MM.1S (cell line): ENCODE measurements at places on chromosomes 12 and 14.

DNA sequence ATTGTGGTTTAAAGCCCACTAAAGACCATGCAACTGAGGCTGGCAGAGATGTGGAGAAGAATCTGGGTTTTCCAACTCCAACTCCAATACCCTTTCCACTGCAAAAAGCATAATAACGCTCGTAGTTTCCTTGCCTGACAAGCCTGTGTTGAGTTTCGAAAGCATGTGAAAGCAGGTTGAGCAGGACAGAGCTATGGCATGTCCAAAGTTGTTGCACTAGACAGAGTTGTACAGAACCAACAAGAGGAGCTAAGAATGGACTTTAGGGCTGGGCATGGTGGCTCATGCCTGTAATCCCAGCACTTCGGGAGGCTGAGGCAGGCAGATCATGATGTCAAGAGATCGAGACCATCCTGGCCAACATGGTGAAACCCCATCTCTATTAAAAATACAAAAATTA, 572.0 kb upstream of the TBX3 start:
- no peak for DNase-seq

GRCh38 chr12:67562513-67563287, 85.8 kb upstream of the DYRK2 start:
- DNase-seq = no peak

- DNase-seq = no peak
These were observed 122.9 kb upstream of the PCED1B start for GRCh38 chr12:46956451-46957035.

GRCh38 chr14:79225815-79226214, 985.5 kb downstream of the DIO2 start:
- DNase-seq = no peak

DNA sequence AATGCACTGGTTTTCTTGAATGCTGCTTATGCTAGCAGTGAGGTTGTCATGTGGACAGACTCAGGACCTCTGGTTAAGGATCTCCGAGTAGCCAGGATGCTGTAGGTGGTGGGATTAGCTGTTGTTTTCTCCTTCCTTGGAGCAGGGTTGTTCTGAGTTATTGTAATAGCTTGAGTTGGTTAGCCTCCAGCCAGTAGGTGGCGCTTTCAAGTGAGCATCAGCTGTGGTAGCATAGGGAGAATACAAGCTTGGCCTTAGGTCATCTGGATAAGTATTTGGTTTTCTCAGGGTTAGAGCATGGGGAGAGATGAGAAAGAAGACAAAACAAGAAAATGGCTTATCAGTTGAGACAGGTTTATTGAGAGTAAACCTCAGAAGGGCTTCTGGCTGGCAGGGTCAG, 299.7 kb upstream of the FBXO33 start:
- DNase-seq = no peak

DNA sequence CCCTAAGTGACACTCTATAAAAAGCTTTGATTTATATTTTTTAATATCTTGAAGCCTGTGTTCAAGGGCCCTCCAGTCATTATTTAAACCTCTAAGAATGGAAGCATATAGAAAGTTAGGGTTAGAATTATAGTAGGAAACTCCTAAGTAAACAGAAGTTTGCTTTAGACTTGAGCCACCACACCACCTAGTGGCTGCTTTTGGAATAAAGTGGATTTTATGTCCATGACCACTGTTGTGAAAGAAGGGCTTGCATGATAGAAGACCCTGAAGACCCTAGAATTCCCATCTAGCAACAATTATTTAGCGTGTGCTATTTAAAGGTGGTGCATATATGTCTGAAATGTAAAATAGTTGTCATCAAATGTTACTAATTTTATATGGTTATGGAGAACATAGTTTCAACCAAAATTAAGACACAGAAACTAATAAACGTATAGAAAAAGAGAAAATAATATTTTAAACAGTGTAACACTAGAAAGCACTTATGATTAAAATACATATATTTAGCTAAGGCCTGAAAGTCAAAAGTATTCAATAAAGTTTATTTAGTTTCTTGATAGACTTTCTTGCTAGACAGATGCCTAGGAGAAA, 21.3 kb downstream of the LRRIQ1 start:
- DNase-seq = peak; percentile 56

DNA sequence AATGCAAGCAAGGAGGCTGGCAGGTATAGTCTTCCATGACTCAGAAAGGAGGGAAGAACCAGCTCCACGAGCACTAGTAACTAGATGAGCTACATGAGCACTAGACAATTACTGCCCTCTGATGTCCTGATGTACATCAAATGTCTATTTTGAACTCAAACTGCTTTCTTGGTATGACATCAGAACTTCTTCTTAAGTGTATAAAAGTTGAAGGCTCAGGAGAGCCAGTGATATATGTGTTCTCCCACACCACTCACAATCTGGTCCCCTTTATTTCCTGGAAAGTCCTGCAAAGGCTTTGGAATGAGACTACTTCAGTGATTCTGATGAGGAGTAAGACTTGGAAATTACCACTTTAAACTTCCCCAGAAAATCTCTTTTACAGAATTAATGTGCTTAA, 18.5 kb upstream of the DHRS7 start:
- DNase-seq = peak; percentile 31

DNA sequence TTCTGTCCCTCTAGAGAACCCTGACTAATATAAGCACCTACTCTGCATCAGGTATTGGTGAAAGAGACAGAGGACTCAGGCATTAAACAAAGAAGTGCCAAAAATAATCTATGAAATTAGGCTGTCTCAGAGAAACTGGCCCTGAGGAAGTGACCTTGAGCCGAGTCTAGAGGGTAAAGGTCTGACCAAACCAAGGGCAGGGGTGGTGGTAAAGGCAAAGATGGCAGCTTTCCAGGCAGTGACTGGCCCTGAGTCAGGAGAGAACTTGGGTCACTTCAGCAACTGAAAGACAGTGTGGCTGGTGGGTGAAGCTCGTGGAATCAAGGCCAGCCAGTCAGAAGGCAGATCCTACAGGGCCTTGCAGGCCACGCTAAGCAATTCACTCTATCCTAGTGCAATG, 30.6 kb downstream of the CDKL1 start:
- no peak for DNase-seq

DNA sequence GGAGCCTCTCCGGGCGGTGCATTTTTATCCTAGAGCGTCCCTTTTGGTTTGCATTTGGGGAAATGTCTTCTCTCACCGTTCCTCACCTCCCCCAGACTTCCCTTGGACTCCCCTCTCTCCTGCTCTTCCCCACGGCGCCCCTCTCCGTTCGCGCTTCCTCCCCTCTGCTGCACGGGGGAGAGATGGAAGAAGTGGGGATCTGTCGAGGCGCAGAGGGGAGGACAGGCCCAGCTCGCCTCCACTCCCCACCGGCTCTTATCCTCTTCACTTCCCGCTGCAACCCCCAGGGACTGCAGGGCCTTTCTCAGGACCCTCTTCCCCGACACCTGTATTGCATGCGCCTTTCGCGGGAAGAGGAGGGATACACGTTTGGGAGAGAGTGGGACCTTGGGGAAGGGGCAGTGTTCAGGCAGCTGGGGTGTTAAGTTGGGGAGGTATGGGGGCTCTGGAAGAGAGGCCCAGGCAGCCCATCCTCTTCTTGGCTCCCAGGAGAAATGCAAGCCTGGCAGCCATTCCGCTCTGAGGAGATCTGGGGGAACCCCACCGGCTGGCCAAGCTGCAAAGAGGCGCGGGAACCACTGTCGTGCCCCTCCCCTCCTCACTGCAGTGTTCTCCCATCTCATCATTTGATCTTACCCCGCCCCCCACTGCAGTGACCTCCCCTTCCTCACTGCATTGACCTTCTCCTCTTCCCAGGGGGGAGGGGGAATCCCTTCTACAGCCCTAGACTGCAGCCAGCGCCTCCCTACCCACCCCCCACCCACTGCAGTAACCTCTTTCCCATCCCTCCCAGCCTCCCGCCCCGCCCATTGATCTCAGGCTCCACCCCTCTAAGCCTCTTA, 788 bp downstream of the ENO2 start:
- DNase-seq = no peak

GRCh38 chr12:92546259-92546634, 156.5 kb upstream of the PLEKHG7 start:
- DNase-seq = no peak

GRCh38 chr14:31270196-31270772, 62.7 kb upstream of the HECTD1 start:
- peak; percentile 10 for DNase-seq

- DNase-seq = no peak
These were observed 18.0 kb downstream of the ACACB start for GRCh38 chr12:109134186-109134917.

- DNase-seq = no peak
These were observed 95.0 kb upstream of the CCND2 start for GRCh38 chr12:4178424-4179170.

DNA sequence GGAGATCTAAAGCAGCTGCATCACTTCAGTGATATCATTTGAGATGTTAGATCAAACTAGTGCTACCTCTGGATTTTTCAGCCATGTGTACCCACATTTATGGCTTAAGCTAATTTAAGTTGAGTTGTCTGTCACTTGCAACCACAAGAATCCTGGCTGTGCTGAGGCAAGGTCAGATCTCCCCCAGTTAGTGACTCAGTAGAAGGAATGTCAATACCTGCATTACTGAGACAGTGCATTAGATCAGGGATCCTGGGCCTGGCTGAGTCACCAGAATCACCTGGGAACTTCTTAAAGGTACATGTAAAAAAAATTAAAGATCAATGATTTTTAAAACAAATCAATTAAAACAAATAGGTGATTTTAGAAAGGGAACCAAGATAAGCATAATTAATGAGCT, 84.6 kb upstream of the GRIN2B start:
- DNase-seq = no peak

DNA sequence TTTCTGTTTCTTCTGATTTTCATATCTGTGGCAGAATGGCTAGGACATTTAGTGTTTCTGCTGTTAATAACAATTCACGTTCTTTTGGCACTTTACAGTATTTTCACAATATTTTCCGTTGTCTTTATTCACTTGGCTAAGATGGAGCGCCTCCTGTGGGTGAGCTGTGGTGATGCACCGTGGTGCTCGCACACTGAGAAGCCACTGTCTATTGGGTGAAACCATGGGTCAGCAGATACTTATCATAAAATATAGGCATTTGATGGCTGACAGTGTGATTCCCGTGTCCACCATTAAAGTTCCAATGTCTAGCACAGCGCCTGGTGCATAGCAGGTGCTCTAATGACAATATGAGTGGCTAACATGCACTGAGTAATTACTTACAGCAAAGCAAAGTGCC, 141.8 kb downstream of the VRK1 start:
- DNase-seq = no peak

DNA sequence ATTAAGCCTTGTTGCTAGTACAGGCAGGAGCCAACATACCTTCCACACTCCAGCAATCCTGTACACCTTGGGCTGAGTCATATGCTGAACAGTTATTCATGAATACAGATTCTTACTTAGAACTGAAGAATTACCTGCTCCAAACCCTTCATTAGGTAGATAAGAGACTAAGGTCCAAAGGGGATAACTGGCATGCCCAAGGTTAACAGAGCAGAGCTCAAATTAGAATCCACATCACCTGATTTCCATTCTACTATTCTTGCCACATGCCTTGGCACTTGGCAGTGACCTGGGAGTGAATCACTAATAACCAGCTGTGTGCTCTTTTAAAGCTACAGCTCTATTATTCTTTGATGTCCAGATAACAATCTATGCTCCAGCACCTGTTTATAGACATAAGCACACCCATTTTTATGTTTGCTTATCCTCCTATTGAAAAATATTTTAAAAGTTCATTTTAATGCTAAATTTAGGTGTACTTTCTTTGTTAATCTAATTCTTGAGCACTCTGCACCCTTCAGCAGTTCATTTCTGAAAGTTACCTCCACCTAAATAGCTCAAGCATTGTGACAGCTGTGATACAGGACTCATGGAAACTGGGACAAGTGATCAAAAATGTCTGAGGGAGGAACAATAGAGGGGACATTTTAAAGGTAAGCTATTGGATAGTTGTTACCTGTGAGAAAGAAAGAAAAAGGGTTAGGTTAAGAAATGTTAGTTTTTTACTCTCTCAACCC, 19.4 kb downstream of the LPCAT3 start:
- no peak for DNase-seq

DNA sequence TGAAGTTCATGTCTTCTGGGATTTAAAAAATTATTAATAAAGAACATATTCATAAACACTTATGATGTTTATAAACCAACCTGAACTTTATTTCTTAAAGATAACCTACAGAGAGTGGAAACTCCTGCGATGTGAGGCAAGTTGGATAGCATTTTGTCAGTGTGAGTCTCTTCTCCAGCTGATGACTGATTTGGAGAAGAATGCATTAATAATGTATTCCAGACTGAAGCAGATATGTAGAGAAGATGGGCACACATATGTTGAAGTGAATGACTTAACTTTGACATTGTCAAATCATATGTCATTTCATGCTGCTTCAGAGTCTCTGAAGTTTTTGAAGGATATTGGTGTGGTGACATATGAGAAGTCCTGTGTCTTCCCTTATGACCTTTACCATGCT, 7.3 kb downstream of the HELB start:
- DNase-seq = no peak

DNA sequence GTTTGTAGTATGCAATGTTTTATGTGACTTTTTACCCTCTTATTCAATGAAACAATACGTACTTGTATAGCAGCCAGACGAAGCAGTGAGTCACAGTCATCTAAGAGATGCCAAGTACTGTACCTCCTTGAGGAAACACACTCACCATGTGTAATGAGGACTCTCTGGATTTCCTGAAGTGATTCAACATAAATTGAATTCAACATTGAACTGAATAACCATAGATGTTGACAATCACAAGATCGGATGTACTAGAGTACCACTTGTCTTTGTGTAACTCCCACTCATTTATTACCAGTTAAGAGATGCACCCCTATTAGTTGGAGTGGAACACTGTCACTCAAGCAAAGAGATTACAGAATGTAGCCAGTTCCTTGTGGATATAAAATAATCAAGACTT, 175.2 kb upstream of the HMGA2 start:
- DNase-seq = no peak

DNA sequence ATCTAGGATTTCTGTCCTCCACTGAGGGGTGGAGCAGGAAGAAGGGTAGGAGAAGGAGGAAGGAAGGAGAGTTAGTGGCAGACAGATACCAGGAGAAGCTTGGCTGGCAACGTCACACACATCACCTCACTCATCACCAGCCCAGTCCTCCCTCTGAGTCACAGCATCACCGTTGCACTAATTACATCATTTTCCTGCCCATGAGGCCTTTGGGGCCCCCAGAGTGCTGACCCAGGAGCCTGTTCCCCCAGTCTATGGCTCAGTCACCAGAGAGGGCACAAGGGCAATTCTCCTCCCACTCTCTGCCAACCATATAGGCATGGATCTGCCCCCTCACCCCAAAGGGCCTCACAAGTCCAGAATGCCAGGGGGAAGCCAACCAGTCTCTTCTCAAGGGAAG, 4.6 kb downstream of the RND1 start:
- no peak for DNase-seq

- no peak for DNase-seq
These were observed 496.6 kb upstream of the TMPO start for GRCh38 chr12:98018836-98019235.

- no peak for DNase-seq
These were observed 396.8 kb downstream of the NUAK1 start for GRCh38 chr12:105741786-105742566.
